ENCODE measurements at places on chromosomes 11 and 22.

DNA sequence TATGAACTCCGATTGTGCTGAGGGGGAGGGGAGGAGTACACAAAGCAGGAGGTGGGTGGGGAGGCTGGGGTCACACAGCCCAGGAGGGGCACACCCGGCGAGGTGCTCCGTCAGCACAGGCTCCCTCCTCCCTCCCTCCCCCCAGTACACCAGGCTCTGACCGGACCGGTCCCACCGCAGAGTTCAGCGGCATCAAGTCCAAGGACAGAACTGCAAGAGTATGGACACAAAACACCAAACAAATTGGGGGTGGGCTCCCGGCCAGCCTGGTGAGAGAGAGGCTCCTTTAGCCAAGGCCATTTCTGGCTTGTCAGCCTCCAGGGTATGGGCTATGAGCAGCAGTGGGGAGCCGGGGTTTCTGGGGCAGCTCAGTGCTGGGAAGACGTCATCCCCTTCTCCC is 68.3 kb downstream of the ST3GAL4 start:
- no peak for DNase-seq

- no peak for DNase-seq
Measured at GRCh38 chr22:48511781-48512327, 1315.8 kb downstream of the BRD1 start.

GRCh38 chr11:108734956-108735559 is 70.2 kb downstream of the DDX10 start:
- no peak for DNase-seq

DNA sequence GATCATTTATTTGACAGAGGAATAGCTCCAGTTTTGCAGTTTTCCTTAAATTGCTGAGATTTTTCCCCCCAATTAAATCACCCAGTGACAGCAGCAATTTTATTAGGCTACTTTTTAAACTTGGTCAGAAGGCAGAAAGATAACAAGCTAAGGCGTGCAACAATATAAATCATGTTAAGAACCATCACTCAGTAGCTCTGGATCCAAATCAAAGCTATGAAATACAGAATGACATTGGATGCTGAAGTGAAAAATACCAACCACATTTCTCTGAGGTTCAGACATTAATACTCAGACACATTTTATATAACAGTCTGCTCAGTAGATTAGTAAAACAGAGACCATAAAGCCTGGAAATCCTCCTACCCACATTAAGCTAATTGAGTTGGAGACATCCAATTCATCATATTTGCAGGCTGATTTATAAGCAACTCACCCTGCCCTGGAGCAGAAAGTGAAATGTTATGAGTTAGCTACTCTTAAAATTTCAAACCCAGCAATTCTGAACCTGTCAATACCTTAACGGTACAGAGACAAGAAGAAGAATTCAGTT is 1108.4 kb downstream of the DLG2 start:
- no peak for DNase-seq

DNA sequence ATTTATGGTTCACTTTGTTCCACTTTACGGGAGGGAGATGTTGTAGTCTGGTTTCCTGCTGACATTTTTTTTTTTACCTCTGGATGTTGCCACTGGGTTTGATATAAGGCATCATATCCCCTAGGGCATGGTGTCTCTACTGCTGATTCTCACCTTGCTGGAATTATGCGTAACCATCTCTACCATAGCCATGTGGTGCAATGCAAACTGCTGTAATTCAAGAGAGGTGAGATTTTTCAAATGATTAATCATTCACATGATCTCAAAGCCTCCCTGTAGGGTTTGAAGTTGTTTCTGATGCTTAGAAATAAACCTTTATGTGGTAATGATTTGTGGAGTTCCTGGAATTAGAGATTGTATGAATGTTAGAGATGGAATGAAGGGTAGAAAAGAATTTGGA is 13.0 kb downstream of the MS4A3 start:
- no peak for DNase-seq

DNA sequence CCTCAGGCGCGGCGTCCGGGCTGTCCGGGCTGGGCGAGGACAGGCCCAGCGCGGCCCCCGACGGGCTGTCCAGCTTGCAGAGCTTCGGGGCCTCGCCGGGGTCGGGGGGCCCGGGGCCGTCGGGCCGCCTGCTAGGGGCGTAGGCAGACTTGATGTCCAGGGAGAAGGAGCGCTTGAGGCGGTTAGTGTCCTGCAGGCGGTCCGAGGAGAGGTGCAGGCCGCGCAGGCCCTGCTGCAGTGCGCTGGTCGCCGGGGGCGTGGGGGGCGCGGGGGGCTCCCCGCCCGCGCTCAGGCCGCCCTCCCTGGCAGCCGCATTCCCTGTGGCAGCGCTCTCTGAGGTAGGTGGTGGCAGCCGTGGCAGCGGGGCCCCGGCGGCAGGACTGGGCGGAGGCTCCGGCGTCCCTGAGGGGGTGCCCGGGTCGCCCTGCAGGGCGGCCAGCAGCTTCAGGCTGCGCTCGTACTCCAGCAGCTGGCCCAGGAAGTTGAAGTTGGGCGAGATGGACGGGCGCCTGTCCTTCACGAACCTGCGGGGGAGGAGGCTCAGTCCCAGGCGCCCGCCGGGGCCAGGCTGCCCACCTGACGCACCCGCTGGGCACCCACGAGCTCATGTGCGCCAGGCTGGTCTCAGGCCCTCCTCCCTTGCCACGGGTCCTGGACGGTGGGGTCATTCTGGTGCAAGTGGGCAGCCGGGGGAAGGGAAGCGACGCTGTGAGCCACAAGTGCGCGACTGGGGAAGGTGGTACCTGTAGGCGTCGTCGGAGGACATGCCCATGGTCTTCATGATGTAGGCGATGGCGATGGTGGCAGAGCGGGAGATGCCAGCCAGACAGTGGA is 14.8 kb downstream of the DUSP8 start:
- no peak for DNase-seq

DNA sequence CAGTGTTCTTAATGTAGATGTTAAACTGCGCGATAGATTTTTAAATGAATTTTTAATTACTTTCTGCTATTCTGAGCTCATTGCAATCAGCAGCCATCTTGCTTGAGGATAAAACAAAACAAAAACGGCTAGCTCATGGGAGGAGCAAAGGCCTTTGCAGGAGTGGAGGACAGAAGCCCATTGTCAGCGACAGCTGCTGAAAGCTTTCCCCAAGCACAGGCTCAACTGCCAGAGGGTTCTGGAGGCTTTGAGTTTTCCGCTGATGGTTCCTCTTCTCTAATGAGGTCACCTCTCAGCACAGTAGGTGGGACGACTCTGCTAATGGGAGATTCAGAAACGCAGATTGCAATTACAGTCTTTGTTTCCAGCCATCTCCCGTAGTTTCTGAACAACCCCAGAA is 167.1 kb upstream of the TTC12 start:
- no peak for DNase-seq

- DNase-seq = no peak
Measured at GRCh38 chr22:44622147-44622427, 79.9 kb upstream of the PRR5 start.

Data from stimulated activated CD4-positive, alpha-beta T cell treated with anti-CD3 and anti-CD28 coated beads, Interleukin-12 subunit alpha, Interleukin-12 subunit beta, amount 100 ng/mL, for 24 hours (primary cell).